ENCODE measurements at places on chromosomes 11 and 22.

DNA sequence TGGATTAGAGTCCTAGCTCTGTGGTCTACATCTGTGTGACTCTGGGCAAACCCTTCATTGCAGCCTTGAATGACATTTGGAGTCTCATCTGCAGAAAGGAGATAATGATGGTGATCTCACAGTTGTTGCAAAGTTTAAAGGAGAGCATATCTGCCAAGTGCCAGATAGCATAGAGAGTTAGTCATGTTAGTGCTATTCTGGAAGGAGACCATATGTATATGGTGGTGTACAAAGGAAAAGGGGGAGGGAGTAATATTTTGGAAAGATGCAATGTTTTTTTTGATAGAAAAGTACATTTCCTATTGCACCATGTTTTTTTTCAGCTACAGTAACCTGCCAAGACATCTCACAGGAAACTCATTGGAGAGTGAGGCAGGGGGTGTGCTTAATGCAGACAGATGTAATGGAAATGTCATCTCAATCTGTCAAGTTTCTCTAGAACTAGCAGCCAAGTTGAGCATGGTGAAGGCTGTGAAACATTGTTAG lies 92.1 kb upstream of the NARS2 start:
- no peak for DNase-seq

GRCh38 chr11:122874991-122875390 lies 7.6 kb upstream of the JHY start:
- no peak for DNase-seq

DNA sequence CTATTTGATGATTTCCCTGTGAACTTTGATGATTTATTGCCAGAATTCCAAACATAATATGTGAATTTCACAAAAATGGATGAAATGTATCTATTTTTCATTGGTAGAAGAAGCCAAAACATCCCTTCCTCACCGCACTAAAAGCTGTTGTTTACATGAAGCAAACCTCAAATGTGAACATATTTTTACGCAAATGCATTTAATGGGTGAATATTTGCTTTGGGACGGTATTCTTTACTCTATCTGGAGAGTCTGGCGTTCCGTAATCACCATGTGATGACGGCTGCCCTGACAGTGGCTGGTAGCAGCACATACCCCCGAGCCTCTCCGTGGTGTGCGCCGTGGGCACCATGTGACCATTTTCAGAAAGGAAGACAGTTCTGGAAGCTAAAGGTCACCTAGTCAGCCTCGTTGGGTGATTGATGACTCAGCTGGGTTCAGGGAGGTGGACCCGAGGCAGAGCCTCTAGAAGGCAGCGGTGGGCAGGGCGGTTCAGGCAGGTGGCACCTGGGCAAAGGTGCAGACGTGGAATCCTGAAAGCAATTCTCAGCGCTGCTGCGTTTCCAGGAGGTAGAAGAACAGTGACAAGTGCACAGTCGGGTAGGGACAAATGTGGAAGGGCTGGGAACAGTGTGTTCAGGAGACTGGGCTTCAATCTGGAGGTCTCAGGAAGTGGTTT lies 45.3 kb downstream of the PPARA start:
- DNase-seq, result no peak

GRCh38 chr11:111777094-111778046 lies 11.2 kb upstream of the PPP2R1B start:
- no peak for DNase-seq

GRCh38 chr11:64809781-64810241 lies 540 bp downstream of the MEN1 start:
- DNase-seq, result no peak

- no peak for DNase-seq
These were observed 9.4 kb upstream of the PRR5 start for GRCh38 chr22:44692662-44693007.

DNA sequence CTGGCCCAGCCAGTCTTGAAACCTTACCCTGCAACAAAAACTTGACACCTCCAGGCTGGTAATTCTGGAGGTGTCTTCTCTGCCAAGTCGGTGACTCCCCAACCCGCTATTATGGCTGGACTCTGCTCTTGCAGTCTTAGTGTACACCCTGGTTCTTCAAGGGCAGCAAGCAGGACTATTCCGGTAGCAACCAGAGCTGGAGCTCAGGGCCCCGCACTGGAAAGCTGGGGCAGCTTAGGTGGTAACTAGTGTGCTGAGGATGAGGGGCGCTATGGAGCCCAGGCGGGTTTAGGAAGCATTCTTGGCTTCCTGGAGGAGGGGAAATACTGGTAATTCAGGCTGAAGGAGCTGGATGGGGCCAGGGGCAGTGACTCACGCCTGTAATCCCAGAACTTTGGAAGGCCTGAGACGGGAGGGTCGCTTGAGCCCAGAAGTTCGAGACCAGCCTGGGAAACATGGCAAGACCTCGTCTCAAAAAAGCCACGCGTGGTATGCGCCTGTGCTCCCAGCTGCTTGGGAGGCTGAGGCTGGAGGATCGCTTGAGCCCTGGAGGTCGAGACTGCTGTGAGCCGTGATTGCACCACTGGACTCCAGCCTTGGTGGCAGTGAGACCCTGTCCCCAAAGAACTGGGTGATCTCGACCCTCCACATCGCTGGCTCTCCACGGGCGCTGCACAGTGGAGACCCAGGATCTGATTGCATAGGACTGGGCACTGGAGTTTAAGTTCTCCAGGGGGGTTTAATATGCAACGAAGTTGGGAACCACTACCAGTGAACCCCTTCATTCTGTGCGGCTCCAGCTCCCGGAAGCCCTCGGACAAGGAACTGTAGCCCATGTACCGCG lies 10.6 kb upstream of the AIFM3 start:
- DNase-seq, result no peak

GRCh38 chr22:11627798-11628650 lies 3900.0 kb upstream of the OR11H1 start:
- DNase-seq, result no peak

- DNase-seq, result no peak
These were observed 422 bp upstream of the LGR4 start for GRCh38 chr11:27473017-27473406.

DNA sequence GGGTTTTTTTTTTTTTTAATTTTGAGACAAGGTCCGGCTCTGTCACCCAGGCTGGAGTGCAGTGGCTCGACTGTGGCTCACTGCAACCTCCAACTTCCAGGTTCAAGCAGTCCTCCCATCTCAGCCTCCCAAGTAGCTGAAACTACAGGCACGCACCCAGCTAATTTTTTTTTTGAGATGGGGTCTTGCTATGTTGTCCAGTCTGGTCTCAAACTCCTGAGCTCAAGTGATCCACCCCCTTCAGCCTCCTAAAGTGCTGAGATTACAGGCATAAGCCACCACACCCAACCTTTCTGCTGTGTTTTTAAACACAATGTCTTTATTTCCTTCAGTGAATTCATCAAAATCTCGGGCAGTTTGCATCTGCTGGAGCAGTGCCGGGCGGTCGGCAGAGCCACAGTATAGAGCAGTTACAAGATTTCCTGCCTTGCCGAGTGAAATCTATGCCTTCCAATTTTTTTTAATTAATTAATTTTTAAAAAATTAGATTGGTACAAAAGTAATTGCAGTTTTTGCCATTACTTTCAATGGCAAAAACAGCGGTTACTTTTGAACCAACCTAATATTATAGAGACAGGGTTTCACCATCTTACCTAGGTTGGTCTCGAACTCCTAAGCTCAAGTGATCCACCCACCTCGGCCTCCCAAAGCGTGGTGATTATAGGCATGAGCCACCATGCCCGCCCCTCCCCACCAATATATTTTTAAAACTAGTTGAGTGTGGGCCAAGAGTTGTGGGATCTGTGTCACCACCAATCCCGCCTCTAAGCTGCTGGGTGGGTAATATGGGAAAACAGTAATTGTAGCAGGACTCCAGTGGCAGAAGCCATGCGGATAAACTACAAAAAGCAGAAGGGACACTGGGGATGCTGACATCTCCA lies 2.7 kb upstream of the ACY3 start:
- no peak for DNase-seq

- DNase-seq, result no peak
These were observed 19.7 kb downstream of the ALX4 start for GRCh38 chr11:44290208-44290607.

DNA sequence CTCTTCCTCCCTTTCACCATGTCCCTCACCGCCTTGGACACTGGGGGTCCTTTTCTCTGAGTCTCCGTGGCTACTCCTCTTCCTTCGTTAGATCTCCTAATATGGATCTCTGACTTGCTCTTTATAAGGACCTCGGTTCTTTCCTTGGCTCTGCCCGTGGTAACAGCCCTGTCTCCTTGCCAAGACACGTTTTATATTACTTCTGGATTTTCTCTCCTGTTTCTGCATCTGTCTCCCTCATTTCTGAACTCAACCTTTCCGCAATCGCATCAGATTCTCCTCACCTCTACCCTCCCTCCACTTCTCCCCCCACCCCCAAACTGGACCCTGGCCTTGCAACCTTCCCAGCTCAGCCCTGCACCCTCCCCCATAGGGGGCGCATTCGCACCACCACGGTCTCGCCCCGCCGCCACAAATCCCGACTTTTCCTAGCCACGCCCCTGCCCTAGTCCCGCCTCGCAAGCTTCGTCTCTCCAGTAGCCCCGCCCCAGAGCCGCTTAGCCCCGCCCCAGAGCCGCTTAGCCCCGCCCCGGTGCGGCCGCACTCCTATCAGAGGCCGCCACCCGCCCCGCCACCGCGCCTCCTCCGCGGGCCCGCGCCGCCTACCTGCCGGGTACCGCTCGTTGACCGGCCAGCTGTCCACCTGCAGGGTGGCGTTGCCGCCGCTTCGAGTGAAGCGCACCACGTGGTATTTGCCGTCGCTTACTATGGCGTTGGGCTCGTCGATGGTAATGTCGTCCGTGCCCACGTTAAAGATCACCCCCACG lies 39.0 kb downstream of the SLC22A12 start:
- DNase-seq, result no peak

- no peak for DNase-seq
These were observed 16.5 kb upstream of the ETS1 start for GRCh38 chr11:128603752-128604414.

DNA sequence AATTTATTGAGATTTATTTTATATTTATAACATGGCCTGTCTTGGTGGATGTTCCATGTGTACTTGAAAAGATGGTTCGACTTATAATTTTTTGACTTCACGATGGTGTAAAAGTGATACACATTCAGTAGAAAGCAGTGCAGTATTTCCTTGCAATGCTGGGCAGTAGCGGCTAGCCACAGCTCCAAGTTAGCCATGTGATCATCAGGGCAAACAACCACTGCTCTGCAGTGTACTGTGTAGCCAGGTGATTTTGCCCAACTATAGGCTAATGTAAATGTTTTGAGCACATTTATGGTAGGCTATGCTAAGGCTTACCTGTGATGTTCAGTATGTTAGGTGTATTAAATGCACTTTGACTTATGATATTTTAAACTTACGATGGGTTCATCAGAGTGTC lies 52.4 kb downstream of the PDHX start:
- DNase-seq, result no peak

DNA sequence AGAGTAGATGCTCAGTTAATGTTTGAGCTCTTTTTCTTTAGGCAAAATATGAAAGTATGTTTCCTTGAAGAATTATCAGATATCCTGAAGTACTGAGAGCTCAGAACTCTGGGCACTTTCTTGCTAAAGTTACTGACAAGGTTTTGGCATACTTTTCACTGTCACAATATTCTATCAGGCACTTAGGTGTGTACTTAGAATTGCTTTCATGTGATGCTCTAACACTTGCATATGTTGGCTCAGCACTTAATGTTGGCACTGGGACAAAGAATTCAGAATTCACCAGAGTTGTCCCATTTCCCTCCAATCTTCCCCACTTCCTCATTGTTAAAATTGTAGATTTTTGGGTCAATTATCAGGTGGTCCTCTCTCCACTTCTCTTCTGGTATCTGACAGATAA lies 5.0 kb downstream of the MMP20 start:
- no peak for DNase-seq

DNA sequence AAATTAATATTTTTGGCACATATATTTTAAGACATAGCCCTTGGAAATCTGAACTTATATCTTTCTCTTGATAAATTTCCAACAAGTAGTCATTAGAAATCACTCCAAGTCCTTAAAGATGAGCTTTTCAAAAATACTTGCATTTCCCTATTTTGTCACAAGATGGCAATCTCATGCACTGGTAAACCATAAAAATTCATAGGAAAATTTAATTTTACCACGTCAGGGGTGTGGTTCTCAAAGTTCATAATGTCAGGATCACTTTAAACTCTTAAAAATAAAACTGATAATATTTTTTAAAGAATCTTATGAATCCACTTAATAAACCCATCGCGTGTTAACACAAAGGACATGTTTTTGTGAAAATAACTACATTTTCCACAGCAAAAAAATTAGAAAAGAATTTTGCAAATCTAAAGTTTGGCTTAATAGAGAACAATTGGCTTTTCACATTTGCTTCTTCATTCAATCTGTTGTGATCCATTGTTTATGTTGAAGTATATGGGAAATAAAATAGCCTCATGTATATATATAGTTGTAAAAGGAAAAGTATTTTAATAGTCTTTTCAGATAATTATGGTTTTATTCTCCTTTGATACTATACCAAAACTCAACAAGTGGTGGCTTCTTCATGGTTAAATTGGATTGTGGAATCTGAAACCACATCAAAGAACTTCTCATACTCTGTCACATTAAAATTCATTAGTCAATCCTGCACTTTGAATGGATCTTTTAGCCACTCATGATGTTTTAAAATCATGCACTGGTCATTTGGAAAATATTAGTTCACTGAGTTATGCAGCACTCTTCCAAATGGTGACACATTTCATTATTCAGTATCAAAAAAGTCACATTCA lies 169.1 kb downstream of the CADM1 start:
- no peak for DNase-seq

GRCh38 chr11:93000511-93001476 lies 31.3 kb downstream of the MTNR1B start:
- DNase-seq, result no peak

- DNase-seq, result no peak
These were observed 33.4 kb downstream of the ARFGAP2 start for GRCh38 chr11:47143322-47143721.

DNA sequence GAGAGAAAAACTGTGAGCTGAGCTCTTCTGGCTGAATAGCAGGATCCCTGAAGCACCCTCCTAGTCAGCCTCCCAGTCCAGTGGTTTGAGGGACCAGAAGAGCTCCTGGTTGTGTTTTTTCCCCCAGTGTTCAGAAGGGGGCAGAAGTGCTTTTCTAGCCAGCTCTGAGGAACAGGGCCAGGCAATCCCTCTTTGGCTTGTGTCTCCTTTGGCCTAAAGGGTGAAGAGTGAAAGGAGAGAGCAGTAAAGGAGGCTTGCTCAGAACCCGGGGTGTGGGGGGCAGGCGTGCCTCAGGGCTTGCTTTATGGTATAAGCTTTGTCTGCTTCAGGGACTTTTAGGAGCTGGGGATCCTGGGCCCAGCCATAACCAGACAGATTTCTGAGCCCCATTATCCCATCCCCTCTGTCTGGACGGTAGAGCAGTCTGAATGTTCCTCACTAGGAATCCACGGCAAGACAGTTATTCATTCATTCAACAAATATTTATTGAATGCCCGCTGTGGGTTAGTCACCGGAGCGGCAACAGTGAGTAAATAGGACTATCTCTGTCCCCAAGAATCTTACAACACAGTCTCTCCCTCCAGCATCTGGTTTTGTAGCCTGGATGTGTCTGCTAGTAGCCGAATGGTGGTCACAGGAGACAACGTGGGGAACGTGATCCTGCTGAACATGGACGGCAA lies 14.5 kb downstream of the ACP2 start:
- no peak for DNase-seq

Measured in stimulated activated CD8-positive, alpha-beta memory T cell treated with anti-CD3 and anti-CD28 coated beads, Interleukin-12 subunit alpha, Interleukin-12 subunit beta, amount 100 ng/mL, for 4 hours (primary cell).